ENCODE measurements at places on chromosomes 1 and 21.

DNA sequence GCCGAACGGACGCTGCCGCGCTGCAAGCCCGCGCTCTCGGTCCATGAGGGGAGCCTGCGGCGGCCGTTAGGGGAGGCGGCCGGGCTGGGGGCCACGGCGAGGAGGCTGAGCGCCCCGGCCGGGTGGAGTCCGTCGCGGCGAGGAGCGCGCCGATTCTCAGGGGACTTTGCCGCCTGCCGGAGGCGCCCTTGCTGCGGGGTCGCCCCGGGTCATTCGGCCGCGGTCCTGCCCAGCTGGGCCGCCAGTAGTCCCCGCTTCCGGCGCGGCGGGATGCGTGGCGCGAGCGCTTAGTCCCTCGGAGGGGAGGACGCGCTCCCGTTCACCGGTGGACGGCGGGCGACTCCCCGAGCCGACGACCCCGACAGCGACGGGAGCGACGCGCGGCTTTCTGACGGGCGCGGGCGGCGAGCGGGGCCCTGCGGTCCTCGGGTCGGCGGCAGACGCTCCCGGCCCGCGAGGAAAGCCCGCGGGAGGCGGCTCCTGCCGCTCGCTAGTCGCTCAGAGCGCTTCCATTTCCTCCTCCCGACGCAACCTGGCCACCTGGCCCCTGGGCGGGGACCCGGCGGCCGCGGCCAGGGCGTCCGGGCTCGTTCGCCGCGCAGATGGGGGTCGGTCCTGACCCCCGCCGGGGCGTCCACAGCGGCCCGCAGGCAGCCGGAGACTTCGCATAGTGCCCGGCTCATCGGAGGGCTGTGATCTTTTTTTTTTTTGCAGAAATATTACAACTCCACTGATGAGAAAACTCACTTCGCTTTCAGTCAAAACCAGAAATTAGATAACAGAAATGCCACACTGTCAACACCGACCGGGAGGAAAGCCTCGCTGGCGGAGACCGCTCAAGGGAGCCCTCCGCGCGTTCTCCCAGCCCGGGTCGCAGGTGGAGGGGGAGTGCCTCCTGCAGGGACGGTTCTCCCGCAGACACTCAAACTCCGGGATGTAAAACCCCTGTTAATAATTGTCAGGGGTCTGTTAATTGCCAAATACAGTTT, 641 bp upstream of the ZBTB21 start:
- DNase-seq = no peak

GRCh38 chr1:71088645-71089287, 7.9 kb upstream of the ZRANB2 start:
- no peak for DNase-seq

DNA sequence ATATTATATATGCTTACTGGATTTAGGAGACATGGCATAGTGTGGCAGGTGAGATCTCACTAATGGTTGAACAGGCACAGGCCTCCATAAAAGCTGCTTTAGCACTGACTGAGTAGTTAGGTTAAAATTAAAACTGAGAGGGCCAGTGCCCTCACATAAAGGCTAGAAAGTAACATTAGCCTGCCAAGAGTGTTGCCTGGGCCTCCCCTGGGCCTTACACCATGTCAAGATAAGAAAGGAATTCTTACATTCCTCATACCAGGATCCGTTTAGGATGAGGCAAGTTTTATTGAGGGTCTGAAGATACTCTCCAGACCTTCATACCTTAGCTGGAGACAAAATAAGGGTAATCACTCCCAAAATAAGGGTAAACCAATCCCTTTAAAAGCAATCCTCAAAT, 1011.8 kb downstream of the PLA2G4A start:
- DNase-seq = no peak

- no peak for DNase-seq
Measured at GRCh38 chr1:207860531-207860930, 50.4 kb downstream of the CD34 start.

- no peak for DNase-seq
Measured at GRCh38 chr1:95438218-95438948, 204.4 kb downstream of the RWDD3 start.

GRCh38 chr1:152110365-152110859, 4.8 kb downstream of the TCHH start:
- DNase-seq = no peak

GRCh38 chr1:198726455-198726854, 87.6 kb downstream of the PTPRC start:
- no peak for DNase-seq

DNA sequence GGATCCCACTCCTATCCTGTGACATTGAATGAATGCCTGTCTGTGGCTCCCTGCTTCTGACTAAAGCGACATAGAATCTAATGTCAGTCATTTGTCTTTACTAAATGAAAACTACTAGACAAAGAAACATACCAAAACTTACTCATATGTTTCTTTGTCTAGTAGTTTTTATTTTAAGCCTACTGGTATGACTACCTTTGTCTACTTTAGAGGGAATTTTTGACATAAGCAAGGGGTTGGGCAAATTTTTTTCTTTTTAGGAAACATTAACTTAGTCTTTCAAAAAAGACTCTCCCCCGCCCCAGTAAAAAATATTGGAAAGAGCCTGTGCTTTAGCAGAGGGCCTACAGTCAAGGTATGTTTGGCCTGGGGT, 4.9 kb downstream of the NEK7 start:
- DNase-seq = no peak

- no peak for DNase-seq
Measured at GRCh38 chr1:50976111-50976889, 6.3 kb downstream of the CDKN2C start.

- no peak for DNase-seq
Measured at GRCh38 chr1:6328091-6328490, 65.5 kb downstream of the ACOT7 start.

DNA sequence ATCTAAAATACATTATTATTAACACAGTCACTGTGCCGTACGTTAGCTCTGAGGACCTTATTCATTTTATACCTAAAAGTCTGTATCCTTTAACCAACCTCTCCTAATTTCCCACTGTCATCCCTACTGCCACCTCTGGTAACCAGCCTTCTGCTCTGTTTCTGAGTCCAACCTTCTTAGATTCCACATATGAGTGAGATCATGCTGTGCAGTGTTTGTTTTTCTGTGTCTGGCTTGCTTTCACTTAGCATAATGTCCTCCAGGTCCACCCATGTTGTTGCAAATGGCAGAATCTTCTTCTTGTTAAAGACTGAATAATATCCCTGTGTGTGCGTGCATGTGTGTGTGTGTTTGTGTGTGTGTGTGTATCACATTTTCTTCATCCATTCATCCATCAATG, 64.2 kb downstream of the ETS2 start:
- DNase-seq = no peak

DNA sequence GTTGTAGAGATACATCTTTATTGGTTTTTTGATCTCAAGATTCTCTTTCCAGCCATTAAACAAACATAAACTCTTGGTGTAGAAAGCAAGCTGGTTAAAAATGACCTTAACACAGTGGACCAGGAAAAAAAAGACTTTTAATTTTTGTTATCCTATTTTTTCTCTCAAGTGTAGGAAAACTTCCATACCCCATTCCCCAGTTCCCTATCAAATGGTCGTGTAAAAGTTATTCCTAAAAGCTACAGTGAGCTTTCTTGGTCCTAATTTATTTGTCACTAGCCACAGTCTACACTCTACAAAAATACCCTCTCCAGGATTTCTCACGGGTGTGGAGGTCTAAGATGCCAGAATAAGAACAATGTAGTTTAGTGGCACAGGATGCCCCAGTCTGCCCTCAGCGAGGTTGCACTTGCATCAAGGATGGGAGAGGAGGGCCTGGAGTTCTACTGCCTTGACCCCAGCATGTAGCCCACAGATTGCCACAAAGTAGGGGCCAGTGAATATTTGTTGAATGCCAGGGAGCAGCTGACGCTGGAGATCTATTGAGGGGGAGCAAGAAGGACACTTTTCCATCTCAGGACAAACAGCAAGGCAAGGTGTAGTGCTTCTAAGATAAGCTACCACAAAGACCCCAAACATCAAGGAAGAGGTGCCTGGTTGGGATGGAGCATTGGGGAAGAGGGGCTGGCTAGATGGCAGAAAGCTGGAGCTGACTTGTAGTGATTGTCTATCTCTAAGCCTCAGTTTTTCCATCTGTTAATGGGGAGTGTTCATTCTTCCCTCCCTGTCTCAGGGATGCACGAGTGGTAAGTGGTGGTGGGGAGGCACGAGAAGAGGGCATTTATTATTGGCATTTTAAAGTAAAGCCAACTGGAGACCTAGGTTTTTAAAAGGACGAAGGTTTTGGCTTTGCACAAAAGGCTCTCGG, 1.8 kb downstream of the MYCL start:
- no peak for DNase-seq
